NCI-H524 treated with DMSO at 0.1 percent for 48 hours (cell line): ENCODE measurements at places on chromosomes 7 and 10.

DNA sequence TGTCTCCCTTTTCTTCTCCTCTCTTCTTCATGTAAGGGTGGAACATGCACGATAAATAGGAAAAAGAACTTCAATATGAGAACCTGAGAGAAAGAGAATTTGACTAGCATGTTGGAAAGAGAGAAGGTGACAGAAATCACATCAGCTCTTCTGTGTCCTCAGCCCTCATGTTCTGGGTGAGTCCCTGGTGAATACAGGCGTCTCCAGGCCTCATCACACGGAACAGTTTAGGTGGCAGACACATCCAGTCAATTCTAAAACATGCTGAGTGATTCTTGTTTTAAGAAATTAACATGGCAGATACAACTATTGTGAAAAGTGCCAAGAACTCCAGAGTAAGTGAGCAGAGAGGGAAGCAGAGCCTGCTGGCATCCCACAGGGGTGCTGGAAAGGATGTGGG is 96.1 kb downstream of the FAM107B start:
- no peak for DNase-seq

DNA sequence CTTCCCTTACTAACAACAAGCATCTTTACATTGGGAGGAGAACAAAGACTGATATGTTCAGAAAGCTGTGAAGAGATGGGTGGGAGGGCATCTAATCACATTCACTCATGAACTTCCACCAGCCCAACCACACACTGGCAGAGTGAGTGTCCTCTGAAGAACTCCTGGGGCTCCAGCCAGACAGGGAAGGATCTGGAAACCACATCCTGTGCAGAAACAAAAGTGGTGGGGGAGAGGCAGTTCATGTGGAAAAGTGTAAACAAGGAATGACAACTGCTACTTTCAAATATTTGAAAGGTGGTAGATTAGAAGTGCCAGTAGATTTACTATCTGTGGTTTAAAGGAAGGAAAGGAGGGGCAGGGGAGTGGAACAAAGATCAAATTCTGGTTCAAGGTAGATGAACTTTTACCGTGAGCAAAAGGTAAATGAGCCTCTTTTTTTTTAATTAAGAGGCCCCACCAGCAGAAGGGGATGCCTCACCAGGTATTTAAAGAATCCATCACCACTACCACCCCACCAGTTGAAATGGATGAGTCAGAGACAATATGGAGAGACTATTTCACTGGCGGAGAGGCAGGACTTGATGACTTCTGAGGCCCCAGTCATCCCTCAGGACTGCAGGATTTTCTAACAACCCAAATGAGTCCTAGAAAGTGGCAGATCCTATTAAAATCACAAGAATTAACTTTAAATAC is 34.5 kb downstream of the GOT1 start:
- DNase-seq, result no peak

- no peak for DNase-seq
These were observed 195.5 kb downstream of the CELF2 start for GRCh38 chr10:11213137-11213536.

- no peak for DNase-seq
These were observed 109.5 kb upstream of the HABP2 start for GRCh38 chr10:113443141-113443925.

DNA sequence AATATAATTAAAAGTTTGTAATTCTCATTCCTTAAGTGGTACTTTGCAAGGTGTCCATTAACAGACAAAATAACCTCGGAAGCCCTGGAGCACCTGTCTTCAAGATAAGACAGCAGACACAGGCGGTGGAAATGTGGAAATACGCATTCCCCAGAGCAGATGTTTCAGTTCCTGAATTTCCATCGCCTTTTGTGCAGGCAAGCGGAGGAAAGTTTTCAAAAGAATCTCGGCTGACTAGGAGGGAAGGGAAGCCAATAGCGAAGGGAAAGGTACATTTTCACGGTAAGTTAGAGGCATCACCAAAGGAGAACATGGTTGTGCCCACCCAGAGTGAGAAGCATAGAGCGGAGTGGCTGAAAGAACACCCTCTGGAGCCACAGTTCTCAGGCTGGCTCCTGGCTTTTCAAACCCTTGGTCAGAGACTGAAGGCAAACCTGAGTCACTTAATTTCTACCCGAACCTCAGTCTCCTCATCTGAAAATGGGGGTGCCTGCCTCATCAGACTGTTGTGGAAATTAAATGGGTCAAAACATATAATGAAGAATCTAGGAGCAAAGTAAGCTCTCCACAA is 13.6 kb downstream of the CPA1 start:
- no peak for DNase-seq

GRCh38 chr10:21650353-21650752 is 116.3 kb downstream of the MLLT10 start:
- DNase-seq, result no peak

GRCh38 chr7:131072505-131073091 is 255.1 kb upstream of the MKLN1 start:
- peak; percentile 16 for DNase-seq

DNA sequence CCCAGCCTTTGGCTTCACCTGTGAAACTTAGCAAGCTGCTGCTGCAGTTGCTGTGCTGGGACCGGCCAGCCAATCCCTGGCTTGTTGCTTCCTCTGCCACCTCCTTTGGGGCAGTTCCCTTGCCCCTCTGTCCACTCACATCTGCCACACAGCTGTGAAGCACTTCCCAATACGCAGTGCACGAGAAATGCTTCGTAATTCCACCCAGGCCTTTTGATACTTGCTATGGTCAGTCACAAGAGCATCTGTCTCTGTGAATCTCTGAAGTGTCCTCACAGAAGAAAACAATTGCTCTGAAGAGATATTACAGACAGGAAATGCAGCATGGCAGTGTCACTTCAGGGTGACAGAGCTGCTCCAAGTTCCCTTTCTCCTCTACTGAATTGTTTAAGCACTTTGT is 208.5 kb downstream of the PTEN start:
- no peak for DNase-seq

DNA sequence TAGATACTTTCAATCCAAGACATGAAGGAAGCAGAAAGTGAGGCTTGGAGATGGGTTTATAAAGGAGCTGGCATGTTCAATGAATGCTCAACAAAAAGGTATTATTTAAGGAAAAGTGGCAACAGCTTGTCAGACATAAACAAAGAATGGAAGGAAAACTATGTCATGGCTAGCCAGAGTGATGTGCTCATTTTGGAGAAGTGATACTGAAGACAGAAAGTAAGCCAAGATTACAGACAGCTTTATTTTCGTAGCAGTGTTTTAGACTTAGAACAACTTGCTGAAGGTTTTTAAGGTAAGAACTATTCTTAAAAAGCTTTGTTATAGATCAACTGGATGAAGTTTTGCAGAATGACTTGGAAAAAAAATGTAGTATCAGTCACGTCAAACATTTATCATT is 160.5 kb upstream of the FERD3L start:
- DNase-seq, result no peak

DNA sequence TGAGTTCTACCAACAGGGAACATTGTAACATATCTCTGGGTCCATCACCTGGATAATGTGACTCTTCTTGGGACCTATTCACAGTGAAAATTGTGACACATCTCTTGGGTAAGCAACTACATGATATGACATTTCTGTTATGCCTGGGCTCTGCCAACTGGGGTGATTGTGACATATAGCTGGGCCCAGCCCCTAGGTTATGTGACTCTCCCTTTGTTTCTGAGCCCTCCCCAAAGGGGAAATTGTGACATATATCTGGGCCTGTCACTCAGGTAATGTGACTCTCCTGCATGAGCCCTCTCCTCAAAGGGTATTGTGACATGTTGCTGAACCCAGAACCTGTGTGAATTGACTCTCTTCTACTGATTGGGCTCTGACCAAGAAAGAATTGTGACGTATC is 22.4 kb upstream of the ZNF107 start:
- no peak for DNase-seq

GRCh38 chr10:7889947-7890542 is 71.7 kb downstream of the TAF3 start:
- DNase-seq, result no peak

DNA sequence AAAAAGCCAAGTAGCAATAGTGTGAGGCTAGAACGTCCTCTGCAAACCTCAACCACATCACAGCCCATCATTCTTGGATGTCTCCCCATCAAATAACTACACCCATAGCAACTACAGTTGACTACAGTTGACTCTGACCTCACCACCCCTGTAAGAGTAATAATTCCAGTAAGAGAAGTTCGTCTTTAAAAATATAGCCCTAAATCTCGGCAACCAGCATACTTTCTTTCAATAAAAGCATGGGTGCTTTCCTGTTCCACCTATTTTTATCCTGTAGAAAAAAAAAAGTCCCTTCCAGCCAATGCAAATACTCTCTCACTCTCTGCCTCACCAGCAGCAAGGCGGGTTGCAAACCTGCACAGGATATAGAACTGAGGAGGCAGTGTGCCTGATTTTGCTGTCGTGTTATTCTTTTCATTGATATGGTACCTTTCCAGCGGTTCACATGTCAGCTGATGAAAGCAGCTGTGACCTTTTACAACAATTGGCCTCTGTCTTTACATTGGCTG is 187.5 kb upstream of the NFE2L3 start:
- DNase-seq, result no peak

DNA sequence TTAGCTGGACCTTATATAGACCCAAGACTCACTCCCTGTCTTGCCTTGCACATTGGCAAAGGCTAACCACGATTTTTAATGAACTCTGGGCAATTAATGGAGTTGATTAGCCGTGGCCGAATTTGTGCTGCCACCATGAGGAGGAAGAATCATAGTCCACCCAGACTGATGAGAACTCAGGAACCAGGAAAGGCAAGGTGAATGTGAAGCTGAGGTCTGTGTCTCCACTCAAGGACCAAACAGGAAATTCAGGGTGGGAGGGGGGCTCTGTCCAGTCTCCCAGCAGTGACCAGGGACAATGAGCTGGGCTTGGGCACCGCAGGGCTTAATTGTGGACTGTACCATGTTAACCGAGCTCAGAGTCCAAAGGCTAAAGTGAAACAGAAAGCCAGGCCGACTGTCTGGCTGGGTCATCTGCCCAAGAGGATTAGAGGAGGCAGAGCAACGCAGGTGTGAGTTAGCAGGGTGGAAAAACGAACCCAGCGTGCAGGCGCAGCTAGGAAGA is 127.0 kb upstream of the JCAD start:
- no peak for DNase-seq

DNA sequence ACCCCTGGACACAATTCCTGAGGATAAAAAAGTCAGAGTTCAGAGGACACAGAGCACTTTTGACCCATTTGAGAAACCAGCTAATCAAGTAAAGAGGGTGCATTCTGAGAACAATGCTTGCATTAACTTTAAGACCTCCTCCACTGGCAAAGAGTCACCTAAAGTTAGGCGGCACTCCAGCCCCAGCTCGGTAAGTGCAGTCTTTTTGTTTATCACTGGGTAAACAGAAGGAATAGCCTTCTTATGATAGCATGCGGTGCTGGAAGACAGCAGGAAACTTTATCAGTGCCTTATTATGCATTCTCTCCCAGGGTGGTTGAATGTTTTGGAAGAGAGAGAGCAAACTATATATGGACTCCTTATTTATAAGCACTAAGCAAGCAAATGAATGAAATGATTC is 130.5 kb downstream of the CDK14 start:
- no peak for DNase-seq

- no peak for DNase-seq
These were observed 30.9 kb upstream of the KLHL7 start for GRCh38 chr7:23074443-23075261.

DNA sequence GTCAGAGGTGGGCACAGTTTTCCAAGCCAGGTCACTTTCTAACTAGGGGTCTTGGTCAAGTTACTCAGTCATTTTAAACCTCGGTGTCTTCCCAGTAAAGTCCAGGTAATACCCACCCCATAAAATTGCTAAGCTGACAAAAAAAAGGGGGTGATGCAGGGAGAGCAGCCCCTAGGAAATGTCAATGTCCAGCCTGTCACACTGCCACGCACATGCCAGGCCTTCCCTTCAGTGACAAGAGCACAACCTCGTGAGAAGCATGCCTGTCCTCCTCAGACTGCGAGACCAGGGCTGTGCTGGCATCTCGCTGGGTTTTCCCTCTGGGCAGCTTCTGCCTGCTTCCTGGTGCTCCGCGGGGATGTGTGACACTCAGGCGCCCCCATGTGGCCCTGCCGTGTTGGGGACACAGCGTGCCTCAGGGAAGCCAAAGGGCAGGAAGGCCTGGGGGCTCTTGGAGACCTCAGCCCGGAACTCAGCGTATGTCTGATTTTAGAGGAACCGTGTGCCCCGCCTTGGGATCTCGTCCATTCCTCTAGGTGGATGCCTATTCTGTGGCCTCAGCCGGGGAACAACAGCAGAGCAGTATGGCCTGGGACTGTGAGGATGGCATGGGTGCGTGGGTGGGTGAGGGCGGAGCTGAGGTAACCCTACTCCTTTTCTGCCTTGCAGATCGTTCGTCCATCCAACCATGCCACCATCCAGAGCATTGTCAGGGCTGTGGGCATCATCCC is 10.2 kb upstream of the GDF2 start:
- no peak for DNase-seq

- no peak for DNase-seq
These were observed 182.3 kb downstream of the AVL9 start for GRCh38 chr7:32677593-32677992.

GRCh38 chr10:71453186-71453585 is 56.5 kb downstream of the CDH23 start:
- no peak for DNase-seq
